ENCODE measurements at places on chromosomes 6 and 20.
A peak's percentile ranks its signal among the peaks of the same experiment; 100 is the strongest.

DNA sequence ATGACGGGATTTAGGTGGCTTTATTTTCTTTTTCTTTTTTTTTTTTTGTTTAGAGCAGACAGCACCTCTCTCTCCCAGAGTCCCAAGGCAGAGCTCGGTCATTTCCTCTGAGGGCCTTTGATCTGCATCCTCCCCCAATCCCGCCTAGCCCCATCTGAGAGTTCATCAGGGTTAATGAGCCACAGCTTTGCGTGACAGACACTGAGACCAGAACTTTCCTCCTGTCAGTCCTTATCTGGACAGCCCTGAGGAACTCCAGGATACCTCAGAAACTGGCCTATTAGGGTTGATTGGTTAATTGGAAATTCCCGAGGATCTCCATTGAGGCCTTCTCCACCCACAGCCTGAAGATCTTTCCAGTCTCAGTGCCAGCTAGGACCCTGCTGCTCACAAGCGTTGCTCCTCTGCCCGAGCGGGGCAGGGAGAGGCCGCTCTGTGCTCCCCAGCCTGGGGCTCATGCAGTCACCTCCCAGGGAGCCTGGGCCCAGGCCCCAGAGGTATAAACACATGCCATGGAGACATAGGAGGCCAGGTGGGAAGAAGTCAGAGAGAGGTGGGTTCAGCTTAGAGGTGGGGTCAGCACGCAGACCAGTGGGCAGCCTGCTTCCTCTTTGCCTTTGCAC, 1.4 kb upstream of the LRRN4 start:
- DNase-seq, result no peak

- no peak for DNase-seq
These were observed 86.4 kb upstream of the LYRM2 start for GRCh38 chr6:89724981-89725380.

GRCh38 chr6:28922004-28922820, 1.6 kb downstream of the TRIM27 start:
- no peak for DNase-seq

GRCh38 chr6:16723826-16724225, 37.4 kb downstream of the ATXN1 start:
- DNase-seq, result no peak

- DNase-seq, result no peak
These were observed 54.8 kb upstream of the GCM1 start for GRCh38 chr6:53203483-53203882.

DNA sequence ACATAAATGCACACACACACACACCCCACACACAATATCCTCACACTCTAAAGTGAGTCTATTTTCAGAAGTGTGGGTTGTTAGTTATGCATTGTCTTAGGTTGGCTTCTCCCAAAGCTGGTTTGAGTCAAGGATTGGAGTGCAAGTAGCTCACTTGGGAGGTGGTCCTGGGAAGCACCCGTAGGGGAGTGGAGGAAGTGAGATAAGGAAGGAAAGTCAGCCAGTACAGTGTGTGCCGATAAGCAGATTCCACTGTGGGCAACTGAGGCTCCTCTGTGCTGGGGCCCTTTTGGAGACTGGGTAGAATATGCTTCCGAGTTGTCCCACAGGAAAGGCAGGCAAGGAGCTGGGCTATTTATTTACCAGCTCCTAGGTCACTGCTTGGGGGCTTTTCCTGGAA, 67.2 kb downstream of the PLCB4 start:
- no peak for DNase-seq

DNA sequence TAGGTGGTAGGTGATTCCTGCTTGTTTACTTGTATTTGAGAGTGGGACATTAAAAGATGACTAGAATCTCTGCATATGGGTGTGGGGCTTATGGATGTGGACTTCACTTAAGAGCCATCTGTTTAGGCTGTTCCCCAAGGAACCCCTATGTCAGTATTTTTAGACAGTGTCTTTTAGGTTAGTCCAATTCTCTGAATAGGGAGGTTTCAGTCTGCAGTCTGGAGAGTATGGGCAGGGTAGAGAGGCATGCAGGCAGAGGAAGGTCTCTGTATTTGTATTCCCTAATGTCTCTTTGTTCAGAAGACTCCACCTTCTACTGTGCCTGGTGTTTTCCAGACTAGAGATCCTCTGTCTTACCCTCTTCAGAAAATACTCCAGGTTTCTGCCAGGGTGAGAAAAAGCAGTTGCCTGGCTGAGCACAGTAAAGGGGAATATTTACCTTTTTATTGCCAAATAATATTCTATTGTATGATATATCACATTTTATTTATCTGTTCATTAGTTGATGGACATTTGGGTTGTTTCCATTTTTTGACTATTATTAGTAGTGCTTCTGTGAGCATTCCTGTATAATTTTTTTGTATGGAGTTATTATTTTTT, 19.1 kb downstream of the SLX4IP start:
- no peak for DNase-seq

- DNase-seq, result no peak
These were observed 6.7 kb downstream of the ACOT13 start for GRCh38 chr6:24673625-24674024.

- DNase-seq, result no peak
These were observed 586.3 kb downstream of the HTR1B start for GRCh38 chr6:76876922-76877553.

GRCh38 chr6:146990821-146991798, 213.1 kb upstream of the STXBP5 start:
- DNase-seq, result no peak

- no peak for DNase-seq
These were observed 57.0 kb downstream of the TULP4 start for GRCh38 chr6:158369241-158369640.

- DNase-seq, result no peak
These were observed 59.2 kb downstream of the RBM38 start for GRCh38 chr20:57450419-57450818.

- DNase-seq, result no peak
These were observed 63.2 kb upstream of the DUSP22 start for GRCh38 chr6:228881-229651.

DNA sequence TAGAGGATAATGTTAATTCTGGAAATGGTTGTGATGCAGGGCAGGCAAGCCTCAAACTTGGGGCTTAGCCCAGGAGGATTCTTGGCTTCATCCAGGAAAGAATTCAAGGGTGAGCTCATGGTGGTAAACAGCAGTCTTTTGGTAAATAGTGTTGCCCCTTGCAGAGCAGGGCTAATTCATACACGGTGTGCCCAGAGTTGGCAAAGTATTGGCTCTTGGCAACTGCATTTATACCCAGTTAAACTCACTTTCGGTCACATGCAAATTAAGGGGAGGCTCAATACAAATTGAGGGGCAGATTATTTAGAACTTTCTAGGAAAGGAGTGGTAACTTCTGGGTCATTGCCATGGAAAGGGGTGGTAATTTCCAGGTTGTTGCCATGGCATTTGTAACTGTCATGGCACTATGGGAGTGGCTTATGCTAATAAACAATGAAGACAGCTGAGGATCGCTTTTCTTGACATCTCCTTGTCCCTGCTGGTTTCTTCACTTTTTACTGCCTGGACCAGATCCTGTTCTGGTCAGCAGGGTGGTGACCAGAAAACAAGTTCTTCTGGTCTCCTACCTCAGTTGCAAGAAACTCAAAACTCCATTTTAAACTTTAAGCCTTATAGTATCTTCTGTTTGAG, 3.9 kb upstream of the OTOR start:
- no peak for DNase-seq

DNA sequence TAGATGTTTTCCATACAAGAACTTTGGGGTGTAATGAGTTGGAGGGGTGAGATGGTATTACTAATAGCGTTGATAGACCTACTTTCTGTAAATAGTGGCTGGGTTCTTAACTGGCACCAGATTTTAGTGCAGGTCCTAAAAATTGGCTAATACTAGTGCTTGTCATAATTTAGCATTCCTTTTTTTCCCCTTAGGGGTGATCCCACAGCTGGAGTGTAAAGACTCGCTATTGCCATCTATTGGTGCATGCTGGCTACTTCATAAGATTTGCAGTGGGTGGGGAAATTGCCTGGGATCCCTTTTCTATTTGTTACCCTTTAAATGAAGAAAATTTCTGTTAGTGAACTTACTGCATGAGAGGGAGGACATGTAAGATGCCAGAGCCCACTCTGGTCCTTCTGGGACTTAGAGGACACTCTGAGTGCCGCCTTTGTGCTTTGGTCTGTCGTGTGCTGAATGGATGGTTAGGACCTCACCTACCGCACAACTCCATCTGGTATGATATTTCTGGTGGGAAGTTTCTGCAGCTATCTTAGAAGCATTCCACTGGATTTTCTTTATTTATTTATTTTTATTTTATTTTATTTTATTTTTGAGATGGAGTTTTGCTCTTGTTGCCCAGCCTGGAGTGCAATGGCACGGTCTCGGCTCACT, 195.5 kb downstream of the JARID2 start:
- DNase-seq, result peak; percentile 12

- DNase-seq, result no peak
These were observed 574.3 kb downstream of the COL12A1 start for GRCh38 chr6:74631564-74631963.

- no peak for DNase-seq
These were observed 42.8 kb downstream of the SNHG17 start for GRCh38 chr20:38392356-38392755.

DNA sequence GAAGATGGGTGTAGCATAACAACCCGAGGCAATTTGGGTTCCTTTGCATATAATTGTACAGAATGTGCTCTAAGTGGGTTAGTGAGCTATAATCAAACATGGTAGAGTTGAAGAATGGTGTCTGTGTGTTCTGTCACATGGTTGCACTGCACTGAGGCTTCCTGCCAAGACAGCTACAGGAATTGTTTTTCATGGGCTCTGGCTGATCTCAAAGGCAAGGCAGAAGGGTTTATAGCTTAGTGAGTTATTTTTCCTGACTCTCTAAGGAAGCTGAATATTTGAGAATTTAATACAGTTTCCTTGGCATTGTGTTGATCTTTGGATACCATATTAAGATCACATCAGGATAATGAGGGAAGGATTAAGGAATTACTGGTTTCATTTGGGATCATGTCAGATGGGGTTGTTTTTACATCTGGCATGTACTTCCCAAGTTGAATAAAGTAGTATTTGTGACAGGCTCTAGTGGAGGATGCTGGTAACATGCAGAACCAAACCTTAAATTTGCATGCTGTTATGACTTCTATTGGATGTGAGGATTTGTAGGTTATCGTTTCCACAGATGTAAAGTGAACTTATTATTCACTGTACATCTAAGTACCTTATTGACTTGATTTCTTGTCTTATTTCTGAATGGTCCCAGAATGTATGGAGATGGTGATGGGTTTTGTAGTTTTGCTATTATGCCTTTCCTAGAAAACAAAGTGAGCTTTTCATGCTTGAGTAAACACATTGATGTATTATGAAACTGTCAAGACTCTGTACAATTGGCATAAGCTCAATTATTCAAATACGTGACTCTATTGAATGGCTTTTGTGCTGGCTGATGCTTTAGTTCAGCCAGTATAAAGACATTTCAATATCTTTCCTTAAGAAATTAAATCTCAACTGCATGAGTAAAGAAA, 43.3 kb downstream of the LRRC1 start:
- DNase-seq, result no peak

- no peak for DNase-seq
These were observed 56.1 kb upstream of the CCN6 start for GRCh38 chr6:111997853-111998208.

- no peak for DNase-seq
These were observed 12.7 kb downstream of the TRIM27 start for GRCh38 chr6:28910901-28911690.

DNA sequence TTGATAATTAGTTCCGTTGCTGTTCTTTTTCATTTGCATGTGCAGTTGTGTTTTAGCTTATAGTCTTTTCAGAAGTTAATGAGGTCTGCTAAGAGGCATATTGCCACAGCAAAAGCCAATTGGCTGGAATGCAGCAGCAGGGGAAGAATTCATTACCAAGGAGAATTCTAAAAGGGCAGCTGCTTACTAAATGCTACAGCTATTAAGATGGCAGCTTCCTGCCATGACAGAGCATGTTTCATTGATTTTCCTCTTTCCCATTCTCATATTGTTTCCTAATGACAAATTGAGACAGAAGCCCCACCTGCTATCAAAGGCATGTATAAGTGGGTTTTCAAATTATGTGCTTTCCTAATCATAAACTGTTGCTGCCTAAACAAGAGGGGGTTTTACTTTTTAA, 66.6 kb downstream of the CLVS2 start:
- no peak for DNase-seq

GRCh38 chr6:163729127-163729872, 314.8 kb downstream of the QKI start:
- DNase-seq, result no peak

DNA sequence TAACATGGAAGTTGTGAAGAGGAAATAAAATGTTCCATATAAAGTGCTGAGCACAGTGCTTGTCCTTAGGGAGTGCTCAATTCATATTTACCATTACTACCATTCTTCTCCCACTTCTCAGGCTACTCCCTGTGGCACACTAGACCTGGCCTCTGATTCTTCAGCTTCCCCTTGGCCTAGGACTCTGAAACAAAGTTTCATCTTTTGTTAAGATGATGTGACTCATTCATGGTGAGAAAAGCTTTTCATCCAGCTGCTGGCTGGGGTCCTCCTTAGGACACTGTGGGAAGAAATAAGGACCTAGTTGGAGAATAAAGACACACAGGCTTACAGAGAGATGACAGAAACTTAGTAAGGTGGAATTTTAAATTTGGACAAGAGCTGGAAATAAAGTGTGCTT, 314.8 kb downstream of the CDC5L start:
- no peak for DNase-seq

- DNase-seq, result no peak
These were observed 99.3 kb upstream of the ARMC2 start for GRCh38 chr6:108748959-108749358.

- no peak for DNase-seq
These were observed 26.8 kb upstream of the DLGAP4 start for GRCh38 chr20:36279362-36279761.

- DNase-seq, result no peak
These were observed 75.3 kb downstream of the SLC23A2 start for GRCh38 chr20:4925842-4926530.

GRCh38 chr20:3865152-3865886, 18.7 kb downstream of the MAVS start:
- no peak for DNase-seq

DNA sequence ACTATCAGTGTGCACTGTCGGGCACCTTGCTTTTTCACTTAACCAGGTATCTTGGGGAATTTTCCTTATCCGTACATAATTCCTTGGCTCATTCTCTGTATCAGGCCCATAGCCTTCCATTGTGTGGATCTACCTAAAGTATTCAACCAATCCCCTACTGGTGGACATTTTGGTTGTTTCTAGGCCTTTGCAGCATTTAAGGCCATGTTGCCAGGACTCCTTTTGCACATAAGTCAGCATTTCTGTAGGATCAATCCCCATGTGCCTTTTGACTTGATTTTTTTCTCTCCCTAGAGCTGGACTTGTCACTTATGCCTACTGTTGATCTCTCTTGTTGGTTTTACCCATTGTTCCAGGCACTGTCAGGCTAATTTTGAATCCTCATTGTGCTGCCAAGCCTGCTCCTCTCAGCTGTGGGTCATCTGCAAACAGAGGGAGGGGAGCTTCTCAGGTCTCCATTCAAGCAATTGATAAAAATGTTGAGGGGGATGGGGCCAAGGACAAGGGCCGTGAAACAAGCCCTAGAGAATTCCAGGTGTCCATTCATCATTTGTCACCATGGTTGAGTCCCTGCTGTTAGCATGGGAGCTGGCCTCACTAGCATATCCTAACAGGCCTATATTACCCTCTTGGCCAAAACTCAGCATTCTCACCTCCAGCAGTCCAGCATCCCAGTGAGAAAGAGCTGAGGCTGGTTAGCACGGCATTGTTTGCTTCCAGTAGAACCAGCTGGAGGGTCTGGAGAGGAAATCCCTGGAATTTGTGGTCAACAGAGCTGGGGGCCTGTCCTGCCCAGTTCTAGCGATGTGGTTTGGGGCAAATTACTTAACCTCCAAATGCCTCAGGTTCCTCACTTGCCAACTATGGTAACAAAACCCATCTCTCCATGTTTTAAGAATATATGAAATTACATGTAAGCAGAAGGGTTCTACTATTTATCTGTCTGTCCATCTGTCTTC, 178.4 kb downstream of the MRPL14 start:
- no peak for DNase-seq
